GM12878 (cell line): ENCODE measurements at places on chromosomes 7 and 10. TPM values are rescaled to one million over a fixed set of nuclear protein-coding genes. Genes with fewer than 3 reads are reported as not detected.

DNA sequence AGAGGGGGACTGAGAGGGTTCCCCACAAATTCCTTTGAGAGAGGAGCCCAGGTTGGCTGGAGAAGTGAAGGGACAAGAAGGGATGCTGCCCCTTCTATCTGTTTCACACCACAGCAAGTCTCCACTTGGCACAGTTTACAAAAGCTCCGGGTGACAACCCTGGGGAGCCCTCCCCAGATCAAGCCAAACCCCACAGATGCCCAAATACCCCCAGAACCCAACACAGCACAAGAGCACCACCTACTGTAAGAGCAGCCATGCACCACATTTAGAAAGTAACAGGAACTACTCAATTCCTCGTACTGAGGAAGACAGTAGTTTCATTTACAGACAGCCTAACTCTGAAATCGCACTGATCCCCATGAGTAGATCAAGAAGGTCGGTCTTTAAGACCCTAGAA lies 67.8 kb upstream of the ATP6V0A4 start:
- H3K27ac ChIP-seq = no peak overlapping the region
- H3K4me1 ChIP-seq = no peaks in the 10 kb centered on the region
- DNase-seq = peak; percentile 4
- H3K27me3 ChIP-seq = no peaks in the 10 kb centered on the region
- H3K36me3 ChIP-seq = no peaks in the 10 kb centered on the region

DNA sequence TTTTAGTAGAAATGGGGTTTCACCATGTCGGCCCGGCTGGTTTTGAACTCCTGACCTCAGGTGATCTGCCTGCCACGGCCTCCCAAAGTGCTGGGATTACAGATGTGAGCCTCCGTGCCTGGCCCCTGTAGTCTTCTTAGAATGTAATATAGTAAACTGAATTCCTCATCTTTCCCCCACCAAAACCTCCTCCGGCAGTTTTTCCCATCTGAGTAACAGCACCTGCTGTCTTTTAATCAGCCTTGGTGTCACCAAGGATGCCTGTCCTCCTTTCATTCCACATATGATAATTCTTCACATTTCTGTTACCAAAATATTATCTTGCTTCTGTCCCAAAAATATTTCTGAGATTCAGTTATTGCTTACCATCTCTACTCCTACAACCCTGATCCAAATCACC lies 80.2 kb downstream of the ZEB1 start:
- H3K36me3 ChIP-seq = no peaks in the 10 kb centered on the region
- H3K4me1 ChIP-seq = peaks cover 6% of the 10 kb centered on the region; the same call in 1 of the 2 replicates
- no peak overlapping the region for H3K27ac ChIP-seq
- no peak overlapping the region for H3K4me3 ChIP-seq

DNA sequence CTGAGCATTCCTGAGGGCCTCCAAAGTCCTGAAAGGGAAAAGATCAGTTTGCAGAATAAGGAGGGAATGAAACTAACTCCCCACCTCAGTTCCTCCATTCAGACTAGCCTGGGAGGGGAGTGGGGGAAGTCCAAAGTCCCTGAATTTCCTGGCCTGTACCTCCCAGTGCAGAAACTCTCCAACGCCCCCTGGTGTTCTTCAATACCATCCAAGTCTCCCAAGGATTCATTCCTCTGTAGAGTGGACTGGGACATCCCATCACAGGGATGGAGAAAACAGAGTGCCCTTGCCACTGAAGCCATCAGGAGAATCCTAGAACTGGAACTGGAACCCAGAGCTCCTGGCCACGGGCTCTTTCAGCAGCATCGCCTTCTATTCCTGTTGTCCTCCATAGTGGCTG lies 1.6 kb upstream of the COL13A1 start:
- H3K27me3 ChIP-seq = peaks cover 9% of the 10 kb centered on the region
- H3K27ac ChIP-seq = no peak overlapping the region
- H3K4me1 ChIP-seq = no peaks in the 10 kb centered on the region
- no peak overlapping the region for H3K4me3 ChIP-seq

GRCh38 chr10:62806251-62806650 lies 1.7 kb downstream of the ADO start:
- H3K27ac ChIP-seq = peak overlapping the region; percentile 23; the same call in 1 of the 2 replicates
- peak overlapping the region; percentile 88 for H3K4me3 ChIP-seq
- no peaks in the 10 kb centered on the region for H3K36me3 ChIP-seq
- no peaks in the 10 kb centered on the region for H3K27me3 ChIP-seq

GRCh38 chr10:118914629-118915028 lies 114.9 kb upstream of the NANOS1 start:
- H3K36me3 ChIP-seq = no peaks in the 10 kb centered on the region
- no peak overlapping the region for H3K4me3 ChIP-seq
- DNase-seq = no peak

DNA sequence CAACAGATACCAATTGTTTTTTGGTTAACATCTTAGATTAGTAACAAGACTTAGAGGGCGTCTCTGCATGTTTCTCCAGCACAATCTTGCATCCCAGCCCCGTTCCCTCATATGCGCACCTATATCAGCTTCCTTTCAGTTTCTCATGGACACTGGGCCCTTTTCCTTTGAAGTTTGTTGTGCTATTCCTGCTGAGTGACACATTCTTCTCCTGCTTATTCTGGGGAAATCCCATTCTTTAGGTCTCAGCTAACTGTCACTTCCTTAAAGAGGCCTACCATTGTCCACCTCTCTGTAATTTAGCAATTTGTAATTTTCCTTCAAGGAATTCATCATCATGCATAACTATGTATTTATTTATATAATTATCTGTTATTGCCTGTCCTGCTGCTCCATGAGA lies 110.3 kb upstream of the STEAP1B start:
- no peak for DNase-seq
- no peak overlapping the region for H3K27ac ChIP-seq
- H3K4me3 ChIP-seq = no peak overlapping the region
- no peaks in the 10 kb centered on the region for H3K36me3 ChIP-seq

CCDC172 gene
- total RNA-seq = not detected in 2 replicates
